T-helper 2 cell treated with Interferon-gamma antibody and Interleukin-4, amounts not matched to agents 5 μg/mL and 100 μg/mL, for 36 hours (primary cell): ENCODE measurements at places on chromosomes 13 and 19.

DNA sequence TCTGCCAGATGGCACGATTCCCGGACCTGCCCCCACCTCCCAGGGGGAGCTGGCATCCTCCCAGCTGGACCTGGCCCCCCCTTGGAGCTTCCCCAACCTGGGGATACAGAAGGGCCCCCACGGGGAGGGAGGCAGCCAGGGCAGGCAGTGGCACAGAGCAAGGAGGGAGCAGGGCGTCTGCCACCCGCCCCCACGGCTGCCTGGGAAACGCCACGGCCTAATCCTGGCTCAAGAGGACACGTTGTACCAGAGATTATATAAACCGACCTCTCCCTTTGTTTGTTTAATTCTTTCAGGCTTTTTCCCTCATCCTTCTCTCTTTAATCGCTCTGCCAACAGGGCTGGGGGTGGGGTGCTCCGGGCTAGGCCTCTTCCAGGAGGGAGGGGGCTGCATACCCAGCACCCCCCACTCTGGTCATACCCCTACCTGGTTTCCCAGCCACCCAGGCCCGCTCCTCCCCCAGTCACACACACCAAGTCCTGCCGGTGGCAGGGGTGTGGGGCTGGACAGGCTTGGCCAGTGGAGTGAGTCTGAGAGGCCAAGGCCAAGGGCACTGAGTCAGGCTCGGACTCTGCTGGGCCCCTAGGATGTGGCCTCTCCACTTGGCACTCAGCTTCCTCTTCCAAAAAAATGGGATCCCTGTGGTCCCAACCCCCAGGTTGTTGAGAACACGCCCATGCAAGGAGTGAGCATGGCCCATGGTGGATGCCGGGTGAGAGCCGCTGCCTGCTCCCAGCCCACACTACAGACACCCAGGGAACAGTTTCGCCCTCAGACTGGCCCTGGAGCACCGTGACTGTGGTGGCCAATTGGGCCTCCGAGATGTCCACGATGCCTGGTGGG lies 29.5 kb upstream of the NFIC start:
- DNase-seq, result no peak

DNA sequence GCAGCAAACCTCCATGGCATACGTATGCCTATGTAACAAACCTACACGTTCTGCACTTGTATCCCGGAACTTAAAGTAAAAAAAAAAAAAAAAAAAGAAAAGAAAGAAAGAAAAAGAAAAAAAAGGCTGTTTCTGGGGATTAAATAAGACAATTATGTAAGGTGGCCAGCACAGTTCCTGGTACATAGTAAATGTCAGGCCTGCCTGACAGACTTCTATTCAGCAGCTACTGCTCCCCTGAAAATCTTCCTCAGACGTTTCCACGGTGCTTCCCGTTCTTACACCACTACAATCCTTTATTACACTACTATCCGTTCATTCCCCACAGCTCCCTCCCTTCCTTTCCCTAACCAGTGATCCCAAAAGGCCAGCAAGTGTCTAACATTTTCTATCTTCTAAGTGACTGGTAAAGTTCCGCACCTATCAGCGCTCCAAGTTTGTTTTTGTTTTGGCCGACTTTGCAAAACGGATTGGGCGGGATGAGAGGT lies 636 bp upstream of the RB1 start:
- no peak for DNase-seq

GRCh38 chr19:45887200-45887710 lies 1.3 kb upstream of the IRF2BP1 start:
- no peak for DNase-seq

DNA sequence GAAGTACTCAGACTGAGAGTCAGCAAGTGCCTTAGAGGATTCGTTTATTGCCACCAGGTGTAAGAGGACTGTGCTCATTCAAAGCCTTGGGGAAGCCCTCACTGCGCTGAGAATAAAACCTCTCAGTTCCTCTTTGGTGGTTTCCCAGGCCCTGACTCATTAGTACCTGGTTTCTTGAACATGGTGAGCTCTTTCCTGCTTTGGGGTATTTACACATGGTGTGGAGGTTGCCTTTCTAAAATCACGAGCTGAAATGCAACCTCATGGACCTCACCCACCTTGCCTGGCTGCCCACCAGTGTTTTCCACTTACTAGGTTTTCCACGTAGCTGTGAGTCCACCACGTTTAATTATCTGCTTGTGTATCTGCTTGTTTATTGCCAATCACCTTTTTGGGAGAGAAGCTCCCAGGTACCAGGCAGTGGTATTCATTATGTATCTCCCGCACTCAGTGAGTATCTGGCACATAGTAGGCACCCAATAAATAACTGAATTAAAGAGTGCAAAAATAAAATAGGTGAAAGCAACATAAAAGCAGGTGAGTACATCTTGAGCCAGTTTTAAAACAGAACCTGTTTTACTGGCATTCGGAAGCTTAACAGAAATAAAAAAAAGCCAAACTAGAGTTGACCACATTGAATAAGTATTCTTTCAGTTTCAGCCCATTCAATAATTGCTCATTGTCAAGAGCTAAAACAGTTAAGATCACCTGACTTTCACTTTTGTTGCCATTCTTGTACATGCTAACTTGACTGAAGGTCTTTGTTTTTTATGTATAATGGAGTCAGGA lies 533.0 kb downstream of the MYO16 start:
- DNase-seq, result peak; percentile 30
